ENCODE measurements at places on chromosomes 1 and 21.

DNA sequence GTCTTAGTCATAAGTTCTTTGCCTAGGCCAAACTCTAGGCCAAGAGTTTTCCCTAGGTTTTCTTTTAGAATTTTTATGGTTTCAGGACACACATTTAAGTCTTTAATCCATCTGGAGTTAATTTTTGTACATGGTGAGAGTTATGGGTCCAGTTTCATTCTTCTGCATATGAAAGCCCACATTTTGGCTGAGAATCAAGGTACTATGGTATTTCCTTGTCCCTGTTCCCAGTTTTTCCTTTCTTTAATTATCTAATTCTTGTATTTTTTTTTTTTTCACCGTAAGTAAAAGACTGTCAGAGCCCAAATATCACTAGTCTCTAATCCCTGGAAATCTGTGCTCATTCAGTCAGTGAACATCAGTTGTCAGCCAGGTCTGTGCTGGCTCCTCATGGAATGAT is 105.4 kb downstream of the MAP3K21 start:
- no peak for DNase-seq

DNA sequence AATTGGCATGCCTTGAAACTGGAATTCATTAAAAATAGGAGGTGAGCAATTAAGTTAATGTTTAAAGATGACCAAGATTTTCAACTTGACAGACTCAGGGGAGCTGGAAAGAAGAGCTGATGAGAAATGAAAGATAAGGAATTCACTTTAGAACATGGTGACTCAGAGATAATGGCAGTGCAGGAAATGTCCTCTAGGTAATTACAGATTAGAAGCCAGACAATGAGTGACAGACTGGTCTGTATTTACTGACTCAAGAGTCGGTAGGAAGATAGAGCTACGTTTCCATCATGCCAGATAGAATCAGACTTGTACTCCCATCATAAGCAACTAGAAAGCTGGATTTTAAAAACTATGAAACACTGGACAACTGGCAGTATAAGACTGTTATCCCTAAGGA is 151.6 kb downstream of the AJAP1 start:
- no peak for DNase-seq

DNA sequence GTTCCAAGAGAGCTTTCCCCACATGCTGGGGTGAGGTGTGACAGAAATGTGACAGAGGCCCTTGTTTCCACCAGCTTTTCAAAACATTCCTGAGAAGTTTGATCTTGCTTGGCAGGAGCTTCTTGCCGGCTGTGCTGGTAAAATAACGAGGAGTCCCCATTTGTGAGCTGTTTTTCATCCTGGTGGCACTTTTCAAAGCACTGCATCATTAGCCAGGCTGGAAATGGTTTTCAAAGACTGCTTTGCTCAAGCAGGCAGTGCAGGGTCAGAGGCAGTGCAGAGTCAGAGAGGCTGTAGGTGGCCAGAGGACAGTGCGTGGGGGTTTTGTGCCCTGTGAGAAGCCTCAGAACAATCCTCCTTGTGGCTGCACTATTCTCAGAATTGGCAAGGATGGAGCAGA is 75.8 kb upstream of the KCNA3 start:
- no peak for DNase-seq

DNA sequence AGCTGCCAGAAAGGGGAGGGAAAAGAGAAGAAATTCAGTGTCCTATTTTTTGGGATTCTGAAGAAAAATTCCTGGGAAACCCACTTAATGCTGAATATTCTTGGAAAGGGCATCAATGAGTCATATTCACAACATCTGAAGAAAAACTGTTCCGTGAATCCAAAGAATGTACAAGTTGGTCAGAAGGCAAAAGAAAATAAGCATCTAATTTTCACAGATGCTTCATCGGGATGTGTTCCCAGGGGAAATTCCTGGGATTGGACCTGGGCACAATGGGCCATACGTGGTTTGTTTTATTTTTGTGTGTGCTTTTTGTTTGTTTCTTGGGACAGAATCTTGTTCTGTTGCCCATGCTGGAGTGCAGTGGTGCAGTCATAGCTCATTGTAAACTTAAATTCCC is 112.2 kb downstream of the MAP3K21 start:
- DNase-seq, result no peak

DNA sequence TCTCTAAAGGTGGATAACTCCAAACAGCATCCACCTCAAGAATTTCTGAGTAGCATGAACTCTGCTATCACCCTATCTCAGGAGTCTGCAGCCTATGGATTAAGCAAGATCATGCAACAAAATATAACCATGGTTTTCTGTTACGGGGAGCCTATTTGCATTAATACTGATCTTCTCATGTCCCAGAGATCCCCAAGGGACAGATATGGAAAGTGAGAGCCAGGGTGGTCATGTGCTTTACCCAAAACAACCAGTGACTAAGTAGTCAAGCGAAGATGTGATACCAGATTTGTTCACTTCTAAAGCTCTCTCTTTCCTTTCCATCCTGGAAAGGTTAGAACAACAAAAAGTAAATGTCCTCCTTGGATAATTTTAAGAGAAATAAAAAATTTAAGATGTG is 125.1 kb downstream of the PRRX1 start:
- no peak for DNase-seq

DNA sequence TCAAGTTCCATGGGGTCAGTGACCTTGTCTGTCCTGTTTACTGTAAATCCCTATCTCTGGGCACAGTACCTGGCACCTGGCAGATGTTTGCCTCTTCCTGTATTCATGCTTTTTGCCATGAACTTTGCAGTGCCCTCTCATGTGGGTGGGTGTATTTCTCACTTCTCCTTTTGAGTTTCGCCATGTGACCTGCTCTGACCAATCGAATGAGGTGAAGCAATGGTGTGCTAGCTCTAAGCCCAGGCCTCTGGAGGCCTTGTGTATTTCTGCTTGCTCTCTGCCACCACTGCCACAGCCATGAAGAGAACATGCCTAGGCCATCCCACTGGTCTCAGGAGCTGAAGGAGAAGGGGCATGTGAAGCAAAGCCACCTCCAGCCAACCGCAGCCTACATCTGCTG is 185.5 kb upstream of the ZC3H12A start:
- DNase-seq, result no peak

GRCh38 chr1:215001419-215002021 is 81.0 kb upstream of the KCNK2 start:
- DNase-seq, result no peak

DNA sequence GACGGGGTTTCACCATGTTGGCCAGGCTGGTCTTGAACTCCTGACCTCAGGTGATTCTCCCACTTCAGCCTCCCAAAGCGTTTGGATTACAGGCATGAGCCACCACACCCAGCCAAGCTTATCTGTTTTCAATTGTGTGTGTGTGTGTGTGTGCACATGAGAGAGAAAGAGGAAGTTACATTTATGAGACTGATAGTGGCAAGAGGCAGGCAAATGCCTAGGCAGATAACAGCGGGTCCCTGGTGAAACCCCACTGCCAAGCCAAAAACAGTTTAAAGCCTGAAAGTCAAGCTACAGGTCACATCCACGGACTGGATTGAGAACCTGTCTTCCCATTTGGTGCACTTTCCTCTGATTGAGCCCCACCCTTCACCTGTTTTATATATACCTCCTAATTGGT is 35.1 kb upstream of the IFNGR2 start:
- DNase-seq, result no peak

GRCh38 chr21:25967901-25968438 is 202.6 kb downstream of the APP start:
- no peak for DNase-seq

DNA sequence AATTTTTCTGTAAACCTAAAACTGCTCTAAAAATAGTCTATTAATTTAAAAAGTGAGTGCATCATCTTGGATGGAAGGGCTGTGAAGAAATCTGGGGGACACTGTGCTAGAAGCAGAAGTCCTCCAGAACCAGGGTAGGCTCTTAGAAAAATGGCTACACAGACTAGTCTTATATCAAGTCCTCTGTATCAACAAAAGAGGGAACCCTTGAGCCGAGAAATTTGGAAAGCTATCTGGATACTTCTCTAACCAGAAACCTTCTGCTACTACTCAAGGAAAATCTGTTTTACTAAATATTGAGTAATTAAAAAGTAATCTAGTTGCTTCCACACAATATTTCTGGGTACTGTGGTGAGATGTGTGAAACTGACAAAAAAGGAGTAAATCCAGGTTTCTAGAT is 92.1 kb downstream of the WDR3 start:
- DNase-seq, result no peak

GRCh38 chr21:39430954-39431353 is 14.6 kb downstream of the LCA5L start:
- DNase-seq, result no peak

GRCh38 chr1:59204001-59204400 is 92.9 kb upstream of the FGGY start:
- peak; percentile 13 for DNase-seq

DNA sequence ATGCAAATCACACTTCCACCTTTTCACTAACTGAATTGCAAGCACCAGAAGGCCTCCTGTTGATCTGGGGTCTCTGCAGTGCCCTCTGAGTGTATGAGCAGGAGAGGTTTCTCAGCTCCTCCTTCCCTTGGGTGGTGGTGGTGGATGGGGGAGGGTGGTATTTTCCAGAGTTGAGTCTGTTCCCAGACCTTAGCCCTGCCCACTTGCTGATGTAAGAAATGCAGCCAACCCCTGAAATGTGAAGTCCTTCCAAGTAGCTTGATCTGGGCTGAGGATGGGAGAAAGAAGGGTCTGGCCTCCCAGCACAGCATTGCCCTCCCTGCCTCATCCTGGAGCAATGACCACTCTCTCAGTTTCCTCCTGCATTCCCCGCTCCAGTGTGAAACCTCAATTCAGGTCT is 6.3 kb upstream of the FOXD2 start:
- DNase-seq, result no peak

DNA sequence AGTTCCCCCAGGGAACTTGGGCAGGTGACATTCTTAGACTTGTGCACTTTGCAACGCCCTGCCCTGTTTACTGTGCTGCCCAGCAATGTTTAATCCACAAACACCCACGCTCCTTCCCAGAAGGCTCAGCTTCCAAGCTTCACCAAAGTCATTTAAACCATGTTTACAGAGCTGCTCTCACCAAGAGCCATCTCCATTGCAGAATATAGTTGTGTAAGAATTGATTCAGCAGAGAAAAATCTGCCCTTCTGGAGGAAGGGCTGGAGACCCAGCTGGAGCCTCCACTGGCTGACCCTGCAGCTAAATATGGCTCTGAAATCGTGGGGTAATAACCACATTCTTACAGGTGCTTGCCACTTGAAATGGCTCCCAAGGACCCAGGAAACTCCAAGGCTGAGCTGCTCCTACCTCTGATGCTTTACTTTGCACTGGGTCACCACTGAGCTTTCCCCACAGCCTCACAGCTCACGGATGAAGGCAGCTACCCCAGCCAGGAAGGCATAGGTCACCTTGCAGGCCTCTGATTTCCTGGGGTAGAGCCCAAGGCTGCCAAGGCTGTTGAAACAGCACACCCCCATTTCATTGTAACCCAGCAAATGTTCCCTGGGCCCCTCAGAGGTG is 8.7 kb downstream of the CAPN2 start:
- DNase-seq, result no peak

GRCh38 chr1:204579681-204580080 is 63.5 kb downstream of the MDM4 start:
- no peak for DNase-seq

DNA sequence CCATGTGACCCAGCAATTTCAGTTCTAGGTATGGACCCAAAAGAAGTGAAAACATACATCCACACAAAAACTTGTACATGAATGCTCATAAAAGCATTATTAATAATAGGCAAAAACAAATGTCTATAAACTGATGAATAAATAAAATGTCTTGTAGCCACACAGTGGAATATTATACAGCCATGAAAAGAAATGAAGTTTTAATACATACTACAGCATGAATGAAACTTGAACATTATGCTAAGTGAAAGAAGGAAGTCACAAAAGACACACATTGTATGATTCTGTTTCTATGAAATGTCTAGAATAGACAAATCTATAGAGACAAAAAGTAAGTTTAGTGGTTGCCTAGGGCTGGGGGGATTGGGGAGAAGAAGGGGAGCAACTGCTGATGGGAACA is 130.2 kb downstream of the CDC7 start:
- no peak for DNase-seq

GRCh38 chr1:100565937-100566699 is 28.2 kb downstream of the GPR88 start:
- no peak for DNase-seq

DNA sequence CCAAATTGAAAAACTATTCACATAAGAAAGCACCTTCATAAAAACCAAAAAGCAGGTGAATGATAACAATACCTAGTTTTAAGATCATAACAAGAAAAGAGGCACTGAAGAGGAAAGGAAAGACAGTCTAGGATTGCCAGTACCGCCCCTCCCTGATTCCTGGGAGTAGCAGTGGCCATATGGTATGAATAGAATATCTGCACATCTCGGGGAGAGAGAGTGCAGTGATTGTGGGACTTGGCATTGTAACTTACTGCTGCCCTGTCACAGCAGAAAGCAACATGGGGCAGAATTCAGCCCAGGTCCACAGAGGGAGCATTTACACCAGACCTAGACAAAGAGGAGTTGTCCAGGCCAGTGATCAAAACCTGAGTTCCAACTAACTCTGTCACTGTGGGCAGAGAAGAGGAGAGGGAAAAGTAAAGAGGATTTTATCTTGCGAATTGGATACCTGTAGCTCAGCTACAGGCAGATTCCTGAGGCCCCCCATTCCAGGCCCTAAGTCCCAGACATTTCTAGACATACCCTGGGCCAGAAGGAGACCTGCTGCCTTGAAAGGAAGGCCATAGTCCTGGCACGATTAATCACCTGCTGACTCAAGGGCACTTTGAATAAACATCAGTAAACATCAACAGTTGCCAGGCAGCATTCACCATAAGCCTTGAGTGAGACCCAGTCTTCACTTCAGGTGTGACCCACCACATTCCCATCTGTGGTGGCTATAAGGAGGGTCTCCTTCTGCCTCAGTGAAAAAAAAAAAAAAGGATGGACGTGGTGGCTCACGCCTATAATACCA is 397.5 kb downstream of the TGFB2 start:
- no peak for DNase-seq

- no peak for DNase-seq
These were observed 33.0 kb upstream of the MTF1 start for GRCh38 chr1:37892151-37893047.

DNA sequence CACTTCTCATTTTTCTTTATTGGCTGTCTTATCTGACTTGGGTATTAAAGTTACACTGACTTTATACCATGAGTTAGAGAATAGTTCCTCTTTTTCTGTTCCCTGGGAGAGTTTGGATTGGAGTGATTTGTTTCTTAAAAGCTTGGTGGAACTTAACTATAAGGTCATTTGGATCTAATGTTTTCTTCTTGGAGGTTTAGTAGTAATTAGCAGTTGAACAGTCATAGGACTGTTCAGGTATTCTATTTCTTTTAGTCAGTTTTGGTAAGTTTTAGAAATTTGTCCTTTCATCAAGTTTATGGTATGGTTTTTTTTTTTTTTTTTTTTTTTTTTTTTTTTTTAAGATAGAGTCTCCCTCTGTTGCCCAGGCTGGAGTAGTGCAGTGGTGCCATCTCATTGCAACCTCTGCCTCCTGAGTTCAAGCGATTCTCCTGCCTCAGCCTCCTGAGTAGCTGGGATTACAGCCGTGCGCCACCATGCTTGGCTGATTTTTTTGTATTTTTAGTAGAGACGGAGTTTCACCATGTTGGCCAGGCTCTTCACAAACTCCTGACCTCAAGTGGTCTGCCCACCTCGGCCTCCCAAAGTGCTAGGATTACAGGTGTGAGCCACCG is 6.3 kb downstream of the TTC3 start:
- no peak for DNase-seq
